Activated T-cell treated with anti-CD3 and anti-CD28 coated beads, Interleukin-2, amount 50 U/mL, for 72 hours (primary cell): ENCODE measurements at places on chromosomes 2 and 18. TPM values are rescaled to one million over a fixed set of nuclear protein-coding genes. Genes with fewer than 3 reads are reported as not detected.

Gene PLCL1
- total RNA-seq, result 2.8 TPM

Gene SERPINB10
- total RNA-seq, result 1.5 TPM

Gene POTEI
- total RNA-seq, result not detected

Gene SPP2
- total RNA-seq, result not detected

Gene RAB27B
- total RNA-seq, result 0.19 TPM

Gene YES1
- 15.3 TPM for total RNA-seq

Gene GPD2
- total RNA-seq, result 20.0 TPM

Gene GCKR
- total RNA-seq, result not detected

Gene PELI1
- 33.1 TPM for total RNA-seq

Gene ANKRD30B
- total RNA-seq, result not detected

Gene RFX8
- 2.3 TPM for total RNA-seq

Gene STPG4
- total RNA-seq, result not detected

Gene PMAIP1
- total RNA-seq, result 155 TPM

Gene CIB4
- not detected for total RNA-seq

Gene ITPRID2
- total RNA-seq, result 52.1 TPM

Gene TFCP2L1
- 0.10 TPM for total RNA-seq

Gene FAM110C
- 0.72 TPM for total RNA-seq

Gene MDH1B
- total RNA-seq, result 0.56 TPM

Gene SFTPB
- total RNA-seq, result not detected

Gene TIMM21
- 23.9 TPM for total RNA-seq

Gene CXCR1
- not detected for total RNA-seq

Gene ANKRD62
- not detected for total RNA-seq

Gene AQP12B
- total RNA-seq, result not detected

Gene MYO7B
- total RNA-seq, result 0.79 TPM

Gene CENPA
- 43.2 TPM for total RNA-seq

Gene GAREM2
- 1.9 TPM for total RNA-seq

Gene RPIA
- 32.3 TPM for total RNA-seq

Gene VSNL1
- total RNA-seq, result not detected

Gene TMBIM1
- total RNA-seq, result 75.1 TPM

Gene DLX1
- total RNA-seq, result not detected

Gene LCT
- 0.19 TPM for total RNA-seq

Gene SLC9A2
- total RNA-seq, result 0.19 TPM

Gene METTL21A
- 12.4 TPM for total RNA-seq

Gene MARCHF4
- total RNA-seq, result not detected

Gene SLC5A7
- not detected for total RNA-seq

Gene HNMT
- not detected for total RNA-seq

Gene SP5
- total RNA-seq, result 1.4 TPM

Gene NYAP2
- total RNA-seq, result not detected

Gene RRM2
- 222 TPM for total RNA-seq

Gene RAB6C
- 0.14 TPM for total RNA-seq
